ENCODE measurements at places on chromosomes 6 and 20.

- no peak for DNase-seq
These were observed 21.7 kb downstream of the THBS2 start for GRCh38 chr6:169231790-169232506.

- DNase-seq = no peak
These were observed 9.9 kb downstream of the PSMA7 start for GRCh38 chr20:62133051-62133845.

- DNase-seq = no peak
These were observed 78.9 kb downstream of the TOX2 start for GRCh38 chr20:43993560-43993959.

GRCh38 chr6:63804381-63804956 is 168.9 kb downstream of the PHF3 start:
- no peak for DNase-seq

GRCh38 chr20:21301940-21302663 is 1.0 kb upstream of the XRN2 start:
- no peak for DNase-seq

Data from activated naive CD8-positive, alpha-beta T cell treated with anti-CD3 and anti-CD28 coated beads, Interleukin-2, amount 10 ng/mL, durations not matched to agents 7 days and 5 days (primary cell).